Sciatic nerve (tissue), 2 donors: ENCODE measurements at places on chromosomes 3 and 15. TPM values are rescaled to one million over a fixed set of nuclear protein-coding genes. Genes with fewer than 3 reads are reported as not detected.

DNA sequence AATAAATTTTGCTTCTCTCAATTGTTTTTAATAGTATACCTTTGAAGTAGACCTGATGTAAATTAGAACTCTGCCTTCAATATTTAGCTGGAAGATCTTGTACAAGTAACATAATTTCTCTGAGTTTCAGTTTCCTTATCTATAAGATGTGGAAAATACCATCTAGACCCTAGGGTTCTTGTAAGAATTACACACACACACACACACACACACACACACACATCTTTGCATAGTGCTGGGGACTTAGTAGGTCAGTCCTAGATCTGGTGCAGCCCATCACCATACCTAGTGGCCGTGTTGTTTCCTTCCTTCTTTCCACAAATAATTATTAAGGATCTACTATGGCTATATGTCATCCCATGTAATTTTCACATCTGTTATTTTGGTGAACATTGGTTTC, 11.0 kb downstream of the TRAT1 start:
- DNase-seq: no peak

DNA sequence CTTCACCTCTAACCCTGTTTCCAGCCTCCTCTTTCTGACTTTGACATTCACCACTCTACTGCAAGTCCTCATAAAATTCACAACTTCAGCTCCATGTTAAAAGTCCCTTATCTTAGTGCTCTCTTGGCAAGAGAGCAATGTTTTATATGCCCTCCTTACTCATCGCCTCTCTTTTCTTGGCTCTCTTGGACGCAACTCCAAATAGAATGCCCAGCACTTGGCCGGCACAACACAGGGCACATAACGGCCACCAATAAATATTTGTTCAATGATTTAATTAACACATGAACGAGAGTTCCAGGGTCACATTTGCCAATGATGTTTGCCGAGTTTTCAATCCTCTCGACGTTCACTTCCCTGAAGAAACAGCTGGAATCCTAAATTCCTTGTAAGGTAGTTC, 401.4 kb downstream of the ROBO1 start:
- no peak for DNase-seq

DNA sequence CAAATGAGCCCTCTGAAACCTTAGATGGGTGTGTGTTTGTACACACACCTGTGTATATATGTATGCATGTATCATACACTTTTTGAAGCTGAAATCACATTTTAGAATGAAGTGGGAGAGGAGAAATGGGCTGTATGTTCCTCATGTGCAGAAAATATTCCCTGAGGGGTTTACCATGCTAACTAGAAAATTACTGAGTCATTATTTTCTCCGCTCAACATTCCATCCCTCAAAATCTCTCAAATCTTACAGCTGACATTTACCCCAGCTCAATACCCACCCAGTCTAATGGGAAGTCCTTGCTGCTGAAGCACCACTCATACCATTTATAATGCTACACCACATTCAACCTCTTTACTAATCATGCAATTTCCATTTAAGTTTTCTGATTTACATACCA, 138.6 kb downstream of the P2RY1 start:
- no peak for DNase-seq

GRCh38 chr15:68447209-68447608, 15.2 kb upstream of the ITGA11 start:
- no peak for DNase-seq

DNA sequence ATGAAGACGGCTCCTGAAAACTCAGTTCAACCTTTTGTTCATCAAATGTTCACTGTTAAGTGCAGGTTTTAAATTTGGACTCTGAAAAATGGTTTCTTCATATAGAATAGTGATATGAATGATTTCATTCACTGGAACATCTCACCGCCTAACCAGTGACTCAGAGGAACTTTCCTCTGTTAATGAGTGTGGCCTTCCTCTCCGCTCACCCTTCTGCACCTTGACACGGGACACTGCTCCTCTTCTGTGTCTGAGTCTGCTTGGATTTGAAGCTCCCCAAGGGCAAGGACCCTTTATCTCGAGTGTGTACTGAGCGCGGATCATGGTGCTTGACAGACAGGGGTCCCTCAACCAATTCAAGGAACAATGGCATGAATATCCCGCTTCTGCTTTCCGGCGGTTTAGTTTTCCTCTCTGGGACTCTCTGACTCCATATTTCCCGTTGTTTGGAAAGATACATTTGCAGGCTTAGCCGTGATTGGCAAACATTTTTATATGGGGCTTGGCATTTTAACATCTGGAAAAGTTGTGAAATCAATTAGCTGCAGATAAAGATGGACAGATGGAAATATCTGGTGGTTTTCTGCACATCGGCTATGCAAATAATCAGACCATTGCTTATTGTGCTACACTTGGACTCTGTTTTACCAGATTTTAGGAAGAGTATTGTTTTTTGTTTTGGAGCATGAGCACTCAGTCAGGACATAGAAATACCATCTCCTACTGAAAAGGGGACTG, 20.9 kb downstream of the KBTBD8 start:
- DNase-seq: no peak

DNA sequence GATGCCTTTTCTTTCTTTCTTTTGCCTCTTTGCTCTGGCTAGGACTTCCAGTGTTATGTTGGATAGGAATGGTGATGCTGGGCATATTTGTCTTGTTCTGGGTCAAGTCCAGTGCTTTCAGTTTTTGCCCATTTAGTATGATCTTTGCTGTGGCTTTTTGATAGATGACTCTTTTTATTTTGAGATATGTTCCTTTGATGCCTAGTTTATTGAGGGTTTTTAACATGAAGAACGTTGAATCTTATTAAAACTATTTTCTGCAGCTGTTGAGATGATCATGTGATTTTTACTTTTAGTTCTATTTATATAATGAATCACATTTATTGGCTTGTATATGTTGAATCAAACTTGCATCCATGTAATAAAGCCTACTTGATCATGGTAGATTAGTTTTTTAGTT, 363.8 kb upstream of the RASGRP1 start:
- DNase-seq: no peak

DNA sequence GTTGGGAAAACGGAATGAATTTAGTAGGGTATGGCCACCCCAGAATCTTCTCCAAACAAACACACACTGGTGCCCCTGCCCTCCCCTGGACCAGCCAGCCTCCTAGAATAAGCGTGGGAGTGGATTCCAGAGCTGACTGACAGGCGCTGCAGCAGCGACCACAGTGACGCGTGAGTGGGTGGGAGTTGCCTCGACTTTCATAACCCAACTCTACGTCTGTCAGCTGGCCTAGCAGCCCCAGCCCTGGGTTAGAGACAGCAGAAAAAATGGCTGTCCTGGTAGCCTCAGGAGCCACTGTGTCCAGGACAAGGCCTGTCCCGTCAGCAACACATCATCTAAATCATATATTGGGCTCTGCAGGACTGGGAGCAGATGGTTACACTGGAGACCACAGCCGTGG, 10.0 kb downstream of the PLA2G4B start:
- DNase-seq: no peak

GRCh38 chr3:8932507-8932906, 30.8 kb downstream of the RAD18 start:
- no peak for DNase-seq

- peak; percentile 64 for DNase-seq
Measured at GRCh38 chr3:49718858-49719213, 648 bp downstream of the AMIGO3 start.

- DNase-seq: no peak
Measured at GRCh38 chr3:177703788-177704187, 506.5 kb upstream of the TBL1XR1 start.

DNA sequence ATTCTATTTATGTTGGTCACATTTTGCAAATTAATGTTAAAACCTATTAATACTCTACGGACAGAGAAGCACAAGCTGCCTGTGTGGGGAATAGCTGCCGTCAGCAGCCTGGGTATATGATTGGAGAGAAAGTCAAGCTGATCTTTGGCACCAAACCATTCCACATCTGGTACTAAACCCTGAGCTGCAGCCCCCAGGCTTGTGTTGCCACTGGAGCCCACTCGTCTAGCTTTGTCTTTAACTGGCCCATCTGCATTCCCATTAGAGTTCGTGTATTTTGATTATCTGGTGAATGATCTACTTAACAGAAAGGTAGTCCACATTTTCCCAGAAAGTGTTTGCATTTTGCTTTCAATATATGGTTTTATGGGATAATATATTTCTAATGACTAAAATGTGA, 5.4 kb downstream of the NDUFB4 start:
- DNase-seq: no peak

- no peak for DNase-seq
Measured at GRCh38 chr3:189270248-189270832, 98.6 kb downstream of the TPRG1 start.

DNA sequence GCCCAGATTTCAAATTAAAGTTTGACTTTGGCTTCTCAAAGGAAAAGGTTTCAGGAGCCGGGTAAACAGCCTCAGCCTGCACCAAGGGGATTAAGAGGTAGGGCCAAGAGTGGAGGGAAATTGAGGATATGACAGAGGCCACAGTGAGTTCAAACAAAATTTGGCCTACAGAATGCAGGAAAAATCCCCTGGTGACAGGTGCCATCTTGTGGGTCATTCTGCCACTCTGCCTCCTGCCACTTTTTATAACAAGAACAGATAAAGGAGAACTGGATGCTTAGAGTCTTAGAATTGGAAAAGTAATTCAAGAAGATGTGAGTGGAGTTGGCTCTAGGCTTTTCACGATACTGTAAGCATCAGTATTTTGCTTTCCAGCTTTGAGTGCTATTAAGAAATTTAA, 253.2 kb downstream of the NR2F2 start:
- no peak for DNase-seq

DNA sequence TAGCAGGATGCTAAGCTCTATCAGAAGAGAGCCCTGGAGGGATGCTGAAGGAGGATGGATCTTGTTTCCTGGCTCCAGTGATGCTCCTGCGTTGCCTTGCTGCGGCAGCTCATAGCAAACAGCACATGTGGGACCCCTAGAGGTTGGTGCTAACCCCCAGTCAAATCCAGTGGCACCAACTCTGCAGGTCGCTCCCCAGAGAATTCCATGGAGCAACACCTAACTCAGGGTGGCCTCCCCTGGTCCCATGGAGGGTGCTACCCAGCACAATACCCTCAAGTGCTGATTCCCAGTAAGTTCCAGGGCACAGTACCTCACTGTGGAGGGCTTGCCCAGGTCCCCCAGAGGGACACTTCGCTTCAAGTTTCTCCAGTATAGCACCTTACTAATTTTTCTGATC, 231.2 kb downstream of the NEK10 start:
- no peak for DNase-seq

GRCh38 chr15:57923750-57924149, 141.8 kb downstream of the ALDH1A2 start:
- DNase-seq: no peak

DNA sequence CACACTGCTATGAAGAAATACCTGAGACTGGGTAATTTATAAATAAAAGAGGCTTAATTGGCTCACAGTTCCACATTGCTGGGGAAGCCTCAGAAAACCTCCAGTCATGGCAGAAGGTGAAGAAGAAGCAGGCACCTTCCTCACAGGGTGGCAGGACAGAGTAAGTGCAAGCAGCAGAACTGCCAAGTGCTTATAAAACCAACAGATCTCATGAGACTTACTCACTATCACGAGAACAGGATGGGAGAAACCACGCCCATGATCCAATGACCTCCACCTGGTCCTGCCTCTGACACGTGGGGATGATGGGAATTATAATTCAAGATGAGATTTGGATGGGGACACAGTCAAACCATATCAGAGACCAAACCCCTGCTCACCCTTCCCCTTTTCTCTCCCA, 75.0 kb downstream of the TRIM69 start:
- no peak for DNase-seq

DNA sequence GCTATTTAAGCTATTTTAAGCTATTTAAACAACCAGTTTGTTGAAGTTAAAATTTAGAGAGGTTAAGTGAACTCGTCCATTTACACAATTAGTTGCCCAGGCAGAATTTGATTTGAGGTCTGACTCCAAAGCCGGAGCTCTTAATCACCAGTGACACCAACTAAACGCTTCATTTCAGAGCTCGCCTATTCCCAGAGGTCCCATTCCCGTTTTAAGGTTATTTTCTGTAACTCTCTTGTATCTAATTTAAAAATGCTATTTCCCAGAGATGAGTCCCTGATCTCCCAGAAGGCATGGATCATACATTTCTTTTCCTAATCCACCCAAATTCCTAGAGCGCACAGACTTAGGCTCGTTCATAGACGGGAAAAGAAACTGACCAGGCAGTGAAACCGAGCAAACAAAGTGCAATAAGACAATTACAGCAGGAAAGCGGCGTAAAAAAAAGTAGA, 904 bp upstream of the MCTP2 start:
- no peak for DNase-seq

- no peak for DNase-seq
Measured at GRCh38 chr15:73142802-73143762, 90.8 kb downstream of the NEO1 start.

DNA sequence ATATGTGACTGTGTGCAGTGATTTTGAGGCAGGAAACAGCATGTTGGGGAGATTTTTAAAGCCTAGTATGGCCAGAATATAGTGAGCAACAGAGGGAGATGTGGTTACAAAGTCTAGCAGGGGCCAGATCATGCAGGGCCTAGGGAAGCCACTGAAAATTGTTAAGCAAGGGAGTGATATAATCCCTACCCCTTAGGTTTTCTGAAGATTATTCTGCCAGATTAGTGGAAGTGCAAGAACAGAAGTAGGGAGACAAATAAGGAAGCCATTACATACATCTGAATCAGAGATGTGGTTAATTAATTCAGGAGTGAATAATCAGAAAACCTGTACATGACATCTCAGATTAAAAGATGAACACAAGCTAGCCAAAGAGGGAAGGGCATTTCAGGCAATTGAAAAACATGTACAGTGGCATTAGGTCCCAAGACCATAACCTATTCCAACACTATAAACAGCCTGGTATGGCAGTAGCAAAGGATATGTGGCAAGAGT, 54.8 kb downstream of the MSL2 start:
- no peak for DNase-seq

DNA sequence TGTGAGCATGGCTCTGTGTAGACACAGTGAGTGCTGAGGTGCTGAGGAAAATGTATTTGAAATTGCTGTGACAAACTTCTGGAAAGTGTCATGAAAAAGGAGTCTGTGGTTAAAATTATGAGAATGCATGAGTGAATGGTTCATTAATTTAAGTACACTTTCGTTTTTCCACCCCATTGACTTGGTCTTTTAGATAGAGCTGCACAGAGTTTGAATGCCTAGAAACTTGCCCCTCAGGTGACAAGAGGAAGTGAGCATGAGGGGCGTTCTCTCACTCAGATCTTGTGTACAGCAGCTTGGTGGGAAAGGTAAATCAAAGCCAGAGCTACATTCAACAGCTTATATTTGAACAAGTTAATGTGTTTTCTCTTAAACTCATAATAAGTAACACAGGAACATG, 296.8 kb downstream of the WDR72 start:
- DNase-seq: no peak

DNA sequence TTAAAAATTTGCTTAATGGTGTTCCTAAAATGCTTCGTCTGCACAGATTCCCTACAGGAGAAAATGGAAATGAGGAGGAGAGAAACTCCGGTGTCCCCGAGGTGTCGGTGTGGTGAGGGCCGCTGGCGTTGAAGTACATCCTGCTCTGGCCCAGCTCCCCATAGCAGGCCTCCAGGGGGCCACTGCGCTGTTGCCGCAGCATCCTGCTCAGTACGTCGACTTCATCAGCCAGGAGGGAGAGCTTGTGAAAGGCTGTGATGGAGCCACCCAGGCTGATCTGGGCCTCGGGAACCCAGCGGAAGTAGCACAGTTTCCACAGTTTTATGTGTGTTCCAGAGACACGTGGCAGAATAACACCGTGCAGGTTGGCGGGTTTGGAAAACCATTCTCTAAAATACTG, 37.8 kb downstream of the FAN1 start:
- DNase-seq: no peak

CKMT1B gene
- not detected for total RNA-seq

ATP13A5 gene
- total RNA-seq: not detected

NDUFB4 gene
- 84.7 TPM for total RNA-seq

CSTA gene
- 6.3 TPM for total RNA-seq

CPA3 gene
- total RNA-seq: 10.3 TPM
